ENCODE measurements at places on chromosomes 7 and 10. TPM values are rescaled to one million over a fixed set of nuclear protein-coding genes. Genes with fewer than 3 reads are reported as not detected.
A peak's percentile ranks its signal among the peaks of the same experiment; 100 is the strongest.

ERVW-1 gene
- total RNA-seq = 66.6 TPM

DNA sequence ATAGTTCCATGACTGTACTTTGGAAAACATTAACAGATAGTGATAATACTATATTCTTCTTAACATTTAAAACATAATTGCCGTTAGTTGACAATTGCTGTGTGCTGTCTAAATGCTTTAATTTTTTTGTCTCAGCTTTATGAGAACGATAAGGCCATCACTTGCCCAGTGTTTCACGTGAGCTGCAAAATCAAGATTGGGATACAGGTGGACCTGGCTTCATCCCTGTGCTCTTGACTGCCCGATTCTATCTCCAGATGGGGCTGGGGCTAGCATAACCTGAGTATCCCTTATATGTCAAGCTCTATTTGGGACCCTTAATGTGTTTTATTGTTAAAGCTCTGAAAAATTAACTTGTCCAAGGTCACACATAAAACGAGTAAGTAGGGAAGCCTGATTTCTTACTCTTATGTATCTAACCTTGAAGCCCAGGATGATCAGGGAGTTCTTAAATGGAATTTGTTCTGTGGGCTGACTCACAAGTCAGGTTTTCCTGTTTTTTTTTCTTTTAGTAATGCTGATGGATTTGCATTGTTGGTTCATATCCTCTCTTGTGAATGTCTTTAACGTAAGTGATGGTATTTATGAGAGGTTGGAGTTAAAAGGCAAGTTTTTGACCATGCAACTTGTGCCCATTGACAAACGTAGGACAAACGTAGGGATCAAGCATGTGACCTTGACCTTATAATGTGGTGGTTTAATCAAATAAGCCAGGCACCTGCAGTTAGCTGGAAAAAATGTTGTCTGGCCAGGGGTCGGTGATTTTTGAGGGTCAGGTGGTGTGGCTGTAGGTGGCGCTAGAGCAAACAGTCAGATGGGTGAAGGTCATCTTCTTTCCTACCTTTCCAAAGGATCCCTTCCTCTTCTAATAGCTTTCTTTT lies 3.6 kb downstream of the PRKAR2B start:
- no peak overlapping the region for H3K27ac ChIP-seq
- peaks cover 4% of the 10 kb centered on the region for H3K4me1 ChIP-seq
- H3K36me3 ChIP-seq = no peaks in the 10 kb centered on the region
- H3K4me3 ChIP-seq = no peak overlapping the region
- no peaks in the 10 kb centered on the region for H3K27me3 ChIP-seq

DNA sequence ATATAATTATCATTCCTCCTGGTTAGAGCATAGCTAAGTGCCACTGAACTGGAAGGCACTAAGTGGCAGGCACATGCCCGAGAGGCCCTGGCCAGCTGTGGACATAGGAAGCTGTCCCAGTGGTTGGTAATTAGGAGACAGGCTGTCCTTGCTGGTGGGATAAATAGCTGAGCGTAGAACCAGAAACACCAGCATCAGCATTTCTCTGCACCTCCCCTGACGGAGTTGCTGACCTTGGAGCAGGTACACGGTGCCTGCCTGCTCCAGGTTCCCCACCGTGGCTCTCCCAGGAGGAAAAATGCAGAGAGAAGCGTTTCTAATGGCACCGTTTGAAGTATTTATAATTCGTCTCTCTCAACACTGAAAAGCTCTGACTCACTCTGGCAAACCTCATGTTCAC lies 5.6 kb upstream of the ABLIM1 start:
- no peaks in the 10 kb centered on the region for H3K36me3 ChIP-seq
- H3K4me3 ChIP-seq = no peak overlapping the region
- H3K4me1 ChIP-seq = 0 out of 2 replicates have a peak, but pooled peaks cover 3% of the 10 kb centered on the region
- no peaks in the 10 kb centered on the region for H3K27me3 ChIP-seq
- H3K27ac ChIP-seq = no peak overlapping the region

HHEX gene
- 2.9 TPM for total RNA-seq

- H3K36me3 ChIP-seq = no peaks in the 10 kb centered on the region
- no peak overlapping the region for H3K4me3 ChIP-seq
- H3K27ac ChIP-seq = no peak overlapping the region
These were observed 3.9 kb downstream of the PIK3AP1 start for GRCh38 chr10:96716390-96716789.

- H3K27me3 ChIP-seq = no peaks in the 10 kb centered on the region
- no peaks in the 10 kb centered on the region for H3K36me3 ChIP-seq
- DNase-seq = no peak
- no peak overlapping the region for H3K27ac ChIP-seq
These were observed 130.7 kb downstream of the PIP4K2A start for GRCh38 chr10:22583683-22584082.

- H3K27ac ChIP-seq = no peak overlapping the region
- no peak for DNase-seq
- no peaks in the 10 kb centered on the region for H3K36me3 ChIP-seq
- no peaks in the 10 kb centered on the region for H3K4me1 ChIP-seq
These were observed 101.6 kb downstream of the DYNC2I1 start for GRCh38 chr7:158957921-158958491.

- no peak for DNase-seq
- H3K27me3 ChIP-seq = no peaks in the 10 kb centered on the region
- no peaks in the 10 kb centered on the region for H3K36me3 ChIP-seq
- H3K4me1 ChIP-seq = no peaks in the 10 kb centered on the region
These were observed 102.8 kb upstream of the CDK13 start for GRCh38 chr7:39847227-39847626.

CTAGE4 gene
- total RNA-seq = not detected

- peaks cover 26% of the 10 kb centered on the region for H3K4me1 ChIP-seq
- no peak overlapping the region for H3K27ac ChIP-seq
- no peak overlapping the region for H3K4me3 ChIP-seq
- no peaks in the 10 kb centered on the region for H3K36me3 ChIP-seq
- DNase-seq = no peak
These were observed 7.0 kb downstream of the OSBPL3 start for GRCh38 chr7:24972991-24973390.

KCNMA1 gene
- 0.69 TPM for total RNA-seq

DNA sequence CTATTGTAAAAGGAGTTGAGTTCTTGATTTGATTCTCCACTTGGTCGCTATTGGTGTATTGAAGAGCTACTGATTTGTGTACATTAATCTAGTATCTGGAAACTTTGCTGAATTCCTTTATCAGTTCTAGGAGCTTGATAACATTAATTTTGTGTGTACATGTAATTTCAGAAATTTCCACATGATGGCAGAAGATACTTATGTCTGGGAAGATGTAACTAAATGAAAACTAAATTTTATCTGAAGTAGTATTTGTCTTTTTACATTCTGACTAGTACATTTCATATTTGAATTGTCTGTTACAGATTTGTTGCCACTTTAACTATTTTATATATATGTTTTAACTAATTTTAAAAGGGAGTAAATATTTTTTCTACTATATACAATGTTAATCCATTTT lies 27.6 kb downstream of the SDHAF3 start:
- no peak overlapping the region for H3K27ac ChIP-seq
- peak; percentile 44 for DNase-seq
- H3K36me3 ChIP-seq = peaks cover 7% of the 10 kb centered on the region

- no peak overlapping the region for H3K27ac ChIP-seq
- H3K27me3 ChIP-seq = peaks cover 20% of the 10 kb centered on the region
- H3K36me3 ChIP-seq = no peaks in the 10 kb centered on the region
- no peak overlapping the region for H3K4me3 ChIP-seq
- DNase-seq = no peak
These were observed 528.1 kb downstream of the DNAJB6 start for GRCh38 chr7:157864911-157865310.

DNA sequence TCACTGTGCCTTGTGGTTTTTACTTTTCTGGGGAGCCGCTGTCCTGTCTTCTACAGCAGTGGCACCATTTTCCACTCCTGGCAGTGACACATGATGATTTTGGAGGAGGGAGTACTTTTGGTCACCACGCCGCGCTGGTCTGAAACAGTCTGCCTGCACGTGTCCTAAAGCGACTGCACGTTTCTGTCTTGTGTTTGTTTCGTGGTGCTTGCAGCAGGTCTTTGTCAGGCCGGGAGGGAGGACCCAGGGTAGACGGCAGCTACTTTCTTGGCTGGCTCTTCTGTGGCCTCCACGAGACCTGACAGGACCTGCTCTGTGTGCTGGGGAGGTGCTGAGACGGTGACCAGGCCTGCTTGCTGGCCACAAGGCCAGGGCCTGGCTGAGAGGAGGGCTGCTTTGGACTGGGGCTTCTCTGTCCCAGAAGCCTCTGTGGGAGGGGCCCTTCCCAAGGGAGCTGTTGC lies 82.0 kb downstream of the GLRX3 start:
- no peaks in the 10 kb centered on the region for H3K4me1 ChIP-seq
- H3K27me3 ChIP-seq = no peaks in the 10 kb centered on the region
- H3K27ac ChIP-seq = no peak overlapping the region
- no peaks in the 10 kb centered on the region for H3K36me3 ChIP-seq
- no peak for DNase-seq

PRKG1 gene
- 3.0 TPM for total RNA-seq

DNA sequence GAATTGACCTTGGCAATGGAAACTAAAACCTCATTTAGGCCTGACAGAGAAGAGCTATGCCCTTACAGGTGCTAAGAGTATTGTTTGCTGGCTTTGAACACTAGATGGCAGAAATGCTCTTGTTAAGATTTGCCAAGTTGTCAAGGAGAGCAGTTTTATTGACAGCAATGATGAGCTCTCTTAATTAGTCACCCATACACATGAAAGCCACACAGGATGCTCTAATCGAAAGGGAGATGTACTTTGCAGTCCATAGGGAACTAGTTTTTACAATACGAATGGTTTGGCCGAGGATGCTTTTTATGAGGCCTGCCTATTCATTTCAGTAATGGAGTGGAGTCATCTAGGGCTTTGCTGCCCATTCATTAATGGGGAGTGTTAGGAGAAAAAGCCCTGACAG lies 45.4 kb upstream of the MBL2 start:
- H3K27ac ChIP-seq = no peak overlapping the region
- H3K4me1 ChIP-seq = no peaks in the 10 kb centered on the region
- H3K36me3 ChIP-seq = no peaks in the 10 kb centered on the region
- H3K4me3 ChIP-seq = no peak overlapping the region
- DNase-seq = peak; percentile 40

- no peak overlapping the region for H3K27ac ChIP-seq
- no peaks in the 10 kb centered on the region for H3K27me3 ChIP-seq
- H3K36me3 ChIP-seq = no peaks in the 10 kb centered on the region
- no peak for DNase-seq
These were observed 140.1 kb downstream of the DYNC2I1 start for GRCh38 chr7:158996214-158997109.

- no peaks in the 10 kb centered on the region for H3K4me1 ChIP-seq
- no peaks in the 10 kb centered on the region for H3K36me3 ChIP-seq
- no peak overlapping the region for H3K4me3 ChIP-seq
These were observed 1012.8 kb downstream of the LRMDA start for GRCh38 chr10:76444034-76444800.

- no peaks in the 10 kb centered on the region for H3K4me1 ChIP-seq
- H3K36me3 ChIP-seq = no peaks in the 10 kb centered on the region
- H3K27me3 ChIP-seq = no peaks in the 10 kb centered on the region
- no peak overlapping the region for H3K4me3 ChIP-seq
- H3K27ac ChIP-seq = no peak overlapping the region
These were observed 33.0 kb upstream of the ZNF32 start for GRCh38 chr10:43681721-43682120.

GRCh38 chr10:1048732-1049424 lies at the start of gene IDI1:
Gene IDI1 (minus strand): TSS chr10:1049119. CDS start chr10:1049003, 116 bp downstream.
- peaks cover 19% of the 10 kb centered on the region for H3K36me3 ChIP-seq
- H3K27me3 ChIP-seq = no peaks in the 10 kb centered on the region
- H3K27ac ChIP-seq = peak within 1 kb of the TSS; percentile 83

- H3K36me3 ChIP-seq = no peaks in the 10 kb centered on the region
- no peak overlapping the region for H3K4me3 ChIP-seq
- H3K27me3 ChIP-seq = no peaks in the 10 kb centered on the region
- no peak for DNase-seq
These were observed 153.0 kb downstream of the DOCK4 start for GRCh38 chr7:112052993-112053736.

- no peaks in the 10 kb centered on the region for H3K27me3 ChIP-seq
- peak; percentile 96 for DNase-seq
- peak overlapping the region; percentile 9 for H3K4me3 ChIP-seq
- peak overlapping the region; percentile 71 for H3K27ac ChIP-seq
These were observed 210.1 kb downstream of the JCAD start for GRCh38 chr10:29849126-29849833.

- no peaks in the 10 kb centered on the region for H3K36me3 ChIP-seq
These were observed 1.1 kb downstream of the SNX13 start for GRCh38 chr7:17939211-17939605.

TEX36 gene
- total RNA-seq = not detected

CISD1 gene
- total RNA-seq = 45.0 TPM

All from SJCRH30 (cell line).